ENCODE measurements at places on chromosomes 5 and 9.

DNA sequence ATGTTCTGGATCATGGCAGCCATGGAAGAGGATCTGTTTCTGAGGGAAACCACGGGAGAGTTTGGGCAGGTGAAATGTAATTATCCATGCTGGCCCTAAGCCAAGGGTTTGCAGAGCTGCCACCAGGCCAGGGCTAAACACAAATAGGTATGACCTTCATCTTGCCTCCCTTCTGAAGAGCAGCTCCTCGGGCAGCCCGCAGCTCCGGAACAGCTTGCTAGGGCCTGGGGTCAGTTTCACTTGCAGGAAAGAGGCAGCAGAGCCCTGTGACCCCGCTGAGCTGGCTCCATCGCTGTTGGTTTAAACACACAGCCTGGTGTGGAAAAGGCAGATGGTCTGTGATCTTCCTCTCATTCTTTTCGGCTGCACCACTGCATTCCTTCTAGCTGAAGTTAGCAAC is 141.4 kb downstream of the TMEM38B start:
- no peak for DNase-seq

DNA sequence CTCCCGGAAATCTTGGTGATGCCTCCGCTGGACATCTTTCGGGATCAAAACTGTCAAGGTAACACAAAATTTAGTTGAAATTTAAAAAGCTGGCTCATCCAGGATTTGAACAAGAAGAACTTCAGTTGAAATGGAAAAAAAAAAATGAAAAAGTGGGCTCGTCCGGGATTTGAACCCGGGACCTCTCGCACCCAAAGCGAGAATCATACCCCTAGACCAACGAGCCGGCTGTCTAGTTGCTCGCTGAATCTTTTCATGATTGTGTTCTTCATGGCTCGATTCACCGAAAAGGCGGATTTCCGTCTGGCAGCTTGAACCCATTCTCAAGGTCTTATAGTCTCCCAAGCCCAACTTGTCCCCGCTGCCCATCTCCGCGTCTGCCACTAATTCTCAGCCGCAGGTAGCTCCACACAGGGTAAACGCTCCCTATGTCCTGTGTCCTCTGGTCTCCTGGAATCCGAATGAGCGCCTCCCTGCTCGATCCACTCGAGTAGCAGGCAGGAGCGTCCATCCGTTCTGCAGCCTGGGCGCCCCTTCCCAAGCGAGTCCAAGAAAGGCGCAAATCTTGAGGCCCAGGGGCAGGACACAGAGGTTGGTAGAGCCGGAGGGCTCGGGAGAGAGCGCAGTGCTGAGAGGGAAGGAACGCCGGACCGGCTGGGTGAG is 16.2 kb downstream of the TRIM7 start:
- no peak for DNase-seq

DNA sequence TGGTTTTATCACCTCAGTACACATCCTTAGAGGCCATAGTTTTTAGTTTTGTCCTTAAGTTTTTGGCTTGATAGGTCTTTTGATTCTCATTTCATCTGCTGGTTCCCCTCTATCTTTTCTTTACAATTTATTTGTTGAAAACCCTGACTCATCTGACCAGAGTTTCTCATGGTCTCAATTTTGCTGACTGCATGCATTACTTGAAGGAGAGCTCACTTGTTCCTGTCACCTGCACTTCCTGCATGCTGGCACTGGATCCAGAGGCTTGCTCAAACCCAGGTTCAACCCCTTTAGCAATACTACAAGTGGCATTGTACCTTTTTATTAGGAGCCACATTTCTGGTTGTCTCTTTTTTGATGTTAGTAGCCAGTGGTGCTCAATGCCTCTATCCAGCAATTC is 26.7 kb downstream of the FBXO10 start:
- no peak for DNase-seq

DNA sequence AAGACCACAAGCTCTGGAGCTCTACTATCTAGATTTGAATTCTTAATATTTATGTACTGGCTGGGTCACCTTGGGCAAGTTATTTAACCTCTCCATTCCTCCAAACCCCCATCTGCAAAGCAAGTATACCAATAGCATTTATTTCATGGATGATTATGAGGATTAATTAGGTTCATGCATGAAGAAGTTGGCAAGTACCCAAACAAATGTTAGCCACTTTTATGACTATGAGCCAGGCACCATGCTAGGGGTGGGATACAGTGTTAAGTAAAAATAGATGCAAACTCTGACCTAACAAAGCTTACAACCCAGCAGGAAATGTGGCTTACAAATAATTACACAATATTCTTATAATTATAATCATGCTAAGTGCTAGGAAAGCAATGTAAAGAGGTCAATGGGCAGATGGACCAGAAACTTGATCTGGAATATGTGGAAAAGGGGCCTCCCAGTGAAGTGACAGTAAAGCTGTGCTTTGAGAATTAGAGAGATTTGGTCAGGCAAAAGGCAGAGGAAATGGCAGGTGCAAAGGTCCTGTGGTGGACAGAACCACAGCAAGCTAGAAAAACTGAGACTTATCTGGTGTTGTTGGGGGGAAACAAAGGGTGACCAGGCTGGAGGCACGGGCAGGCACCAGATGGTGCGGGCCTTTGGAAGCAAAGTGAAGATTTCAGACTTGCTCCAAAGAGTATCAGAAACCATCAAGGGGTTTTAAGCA is 525.2 kb upstream of the TRPC7 start:
- DNase-seq = no peak

GRCh38 chr5:39256477-39257235 is 37.3 kb upstream of the FYB1 start:
- no peak for DNase-seq

DNA sequence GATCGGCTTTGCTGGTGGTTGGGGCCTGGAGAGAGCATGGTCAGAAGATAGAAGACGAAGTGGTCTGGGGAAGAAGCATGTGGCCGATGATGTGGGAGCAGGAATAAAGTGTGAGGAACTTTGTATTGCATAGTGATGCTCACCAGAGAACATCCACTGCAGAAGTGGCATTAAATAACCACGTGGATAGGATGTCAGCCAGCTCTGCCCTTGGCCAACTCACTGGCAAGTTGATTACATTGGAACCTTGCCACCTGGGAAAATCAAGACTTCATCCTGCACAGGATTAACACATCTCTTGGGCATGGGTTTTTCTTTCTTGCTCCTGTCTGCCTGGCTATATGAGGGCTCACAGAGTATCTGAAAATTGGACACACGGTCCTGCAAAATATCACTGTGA is 217.4 kb downstream of the DMRT2 start:
- no peak for DNase-seq

- no peak for DNase-seq
These were observed 2.2 kb downstream of the TMEM141 start for GRCh38 chr9:136793086-136793946.

DNA sequence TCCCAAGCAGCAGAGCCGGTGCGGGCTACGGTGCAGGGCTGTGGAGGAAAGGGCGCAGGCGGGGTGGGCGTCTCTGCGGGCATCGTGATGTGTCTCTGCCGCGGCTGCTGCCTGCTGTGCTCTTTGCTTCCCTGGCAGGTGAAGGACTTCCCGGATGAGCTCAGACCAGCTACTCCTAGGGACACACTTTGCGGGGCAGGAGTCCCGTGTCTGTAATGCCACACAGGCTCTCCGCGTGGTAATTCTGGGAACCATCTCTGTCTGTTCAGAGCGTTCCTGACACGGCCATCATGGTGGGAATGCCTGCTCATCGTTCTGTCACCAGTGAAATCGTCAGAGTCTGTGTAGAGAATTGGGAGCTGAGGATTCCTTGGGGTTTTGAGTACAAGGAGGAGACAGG is 235.5 kb downstream of the FANCC start:
- no peak for DNase-seq

DNA sequence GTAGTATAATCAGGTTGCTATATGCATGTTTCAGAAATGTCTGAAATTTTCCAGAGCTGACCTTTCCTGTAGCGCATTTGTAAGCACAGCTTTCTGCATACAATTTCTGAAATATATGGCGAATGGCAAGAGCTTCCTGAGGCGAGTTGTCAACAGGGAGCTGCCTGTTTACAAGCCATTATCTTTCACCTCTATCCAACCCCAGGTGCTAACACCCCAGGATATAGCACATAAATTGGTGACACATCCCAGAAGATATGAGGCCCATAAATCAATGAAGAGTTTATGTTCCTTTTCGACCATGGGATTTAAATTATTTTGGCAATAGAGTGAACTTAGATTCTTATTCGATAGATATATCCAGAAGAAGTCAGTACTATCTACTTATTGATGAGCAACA is 379.8 kb downstream of the KDM4C start:
- no peak for DNase-seq

DNA sequence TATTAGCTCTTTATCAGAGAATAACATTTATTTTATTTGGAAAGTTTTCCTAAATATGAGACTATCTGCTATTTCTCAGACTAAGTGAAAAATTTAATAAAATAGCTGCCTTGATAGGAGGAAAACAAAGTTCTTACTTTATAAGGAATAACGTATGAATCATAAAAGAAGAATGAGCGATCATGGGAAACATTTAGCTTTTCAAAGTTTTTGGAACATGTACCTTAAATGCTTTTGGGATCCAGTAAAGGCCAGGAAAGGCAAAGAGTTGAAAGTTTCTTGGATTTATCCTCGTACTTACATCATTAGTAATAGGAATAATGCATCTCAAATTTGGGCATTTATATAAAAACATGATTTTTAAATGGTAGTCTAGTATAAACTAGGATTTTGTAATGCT is 19.4 kb downstream of the OGN start:
- DNase-seq = no peak

- no peak for DNase-seq
These were observed 79.0 kb downstream of the KCNIP1 start for GRCh38 chr5:170582644-170583330.

- DNase-seq = no peak
These were observed 116.6 kb upstream of the DPYSL3 start for GRCh38 chr5:147626464-147626863.

GRCh38 chr5:9423571-9423970 is 122.3 kb downstream of the SEMA5A start:
- no peak for DNase-seq

DNA sequence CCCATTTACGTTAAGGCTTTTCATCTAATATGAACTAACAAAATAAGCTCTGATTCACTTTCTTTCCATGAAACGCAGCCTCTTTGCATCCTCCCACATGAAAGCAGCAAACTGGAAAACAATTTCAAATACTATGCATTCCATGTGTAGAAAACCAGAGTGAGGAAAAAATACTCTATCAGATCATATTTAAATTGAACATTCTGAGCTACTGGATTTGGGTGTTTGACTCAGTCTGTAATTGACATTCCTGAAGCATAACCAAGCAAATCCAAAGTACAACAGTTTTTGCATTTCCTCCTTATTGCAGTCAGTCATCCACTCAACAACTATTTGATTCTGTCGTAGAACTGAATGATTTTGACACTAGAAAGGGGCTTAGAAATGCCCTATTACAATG is 399.1 kb upstream of the NMUR2 start:
- DNase-seq = no peak

- no peak for DNase-seq
These were observed 213.3 kb downstream of the TSSK1B start for GRCh38 chr5:113221294-113222176.

DNA sequence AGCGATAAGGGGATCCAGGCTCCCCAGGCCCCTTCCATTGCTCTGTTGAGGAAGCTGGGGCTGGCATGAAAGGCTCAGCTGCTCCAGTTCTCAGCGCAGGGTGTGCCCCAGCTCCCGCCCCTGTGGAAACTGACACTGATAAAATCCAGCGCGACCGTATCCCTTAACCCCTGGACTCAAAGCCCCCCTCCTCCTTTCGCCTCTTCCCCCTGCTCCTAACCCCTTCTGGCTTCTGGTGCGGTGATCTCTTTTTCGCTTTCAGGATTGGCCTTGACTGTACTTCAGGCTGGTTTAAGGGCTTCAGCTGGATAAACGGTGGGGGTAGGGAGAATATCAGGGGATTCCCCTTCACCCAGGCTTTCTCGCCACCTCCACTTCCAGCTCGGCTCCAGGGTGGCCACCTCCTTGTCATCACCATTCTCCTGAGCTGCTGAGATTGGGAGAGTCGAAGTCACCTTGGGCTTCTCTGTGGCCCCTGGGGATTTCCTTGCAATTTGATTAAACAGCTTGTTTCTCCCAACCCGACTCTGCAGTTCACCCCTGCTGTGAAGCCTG is 843 bp downstream of the BSPRY start:
- DNase-seq = no peak

- no peak for DNase-seq
These were observed 427.1 kb downstream of the CHSY3 start for GRCh38 chr5:130331332-130331731.

DNA sequence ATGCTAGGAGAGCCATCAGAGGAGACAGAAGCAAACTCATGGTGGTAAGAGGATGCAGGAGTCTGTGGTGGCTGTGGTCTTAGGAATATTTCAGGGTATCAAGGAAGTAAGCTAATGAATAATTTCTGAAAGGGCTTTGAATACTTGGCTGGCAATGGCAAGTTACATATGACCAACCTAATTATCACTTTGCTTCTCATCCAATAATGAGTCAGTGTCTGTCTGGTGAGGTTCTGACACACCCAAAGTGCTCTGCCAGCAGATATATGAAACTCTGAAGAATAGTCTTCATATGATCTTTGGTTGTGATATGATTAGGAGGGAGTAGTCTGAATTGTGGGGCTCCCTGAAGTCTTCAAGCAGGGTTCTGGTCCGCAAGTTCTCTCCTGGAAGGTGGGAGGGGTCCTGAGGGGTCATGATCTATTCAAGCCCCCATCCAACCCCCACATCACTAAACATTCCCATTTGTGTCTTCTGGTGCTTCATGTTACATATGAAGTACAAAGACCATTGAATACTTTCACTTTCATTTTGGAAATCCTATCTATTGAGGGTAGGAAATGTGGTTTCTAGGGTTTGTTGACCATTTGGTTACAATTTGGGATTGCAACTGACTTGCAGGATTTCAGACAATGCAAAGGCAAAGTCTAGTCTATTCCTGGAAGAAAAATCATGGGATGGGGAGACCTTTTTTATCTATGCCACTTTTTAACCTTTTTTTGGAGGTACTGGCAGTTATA is 199.9 kb upstream of the CDKN2B start:
- DNase-seq = no peak

DNA sequence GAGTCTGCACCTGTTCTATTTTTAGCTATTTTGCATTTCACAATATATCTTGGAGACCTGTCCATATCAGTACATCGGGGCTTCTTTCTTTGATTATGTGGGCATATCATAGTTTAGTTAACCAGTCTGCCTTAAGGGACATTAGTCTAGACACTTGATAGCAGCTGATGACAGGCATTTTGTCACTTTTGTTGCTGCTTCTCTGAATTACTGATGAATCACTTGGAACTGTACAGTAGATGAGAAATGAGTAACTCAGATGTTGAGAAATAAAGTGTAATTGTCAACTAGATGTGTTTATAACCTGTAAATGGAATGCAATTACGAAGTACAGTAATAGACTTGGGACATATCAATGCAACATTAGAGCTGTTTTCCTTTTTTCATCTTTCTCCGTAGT is 7.1 kb downstream of the ZFP2 start:
- no peak for DNase-seq

GRCh38 chr5:95804736-95805539 is 17.6 kb downstream of the GLRX start:
- DNase-seq = no peak

GRCh38 chr5:163885117-163885516 is 379.7 kb downstream of the MAT2B start:
- DNase-seq = no peak

All from activated CD8-positive, alpha-beta memory T cell treated with anti-CD3 and anti-CD28 coated beads for 1 hour (primary cell).